Hematopoietic multipotent progenitor cell treated with erythropoietin and hydrocortisone succinate and interleukin-3 and kit ligand, for 6 days (in vitro differentiated cells): ENCODE measurements at places on chromosomes 11 and 22.

DNA sequence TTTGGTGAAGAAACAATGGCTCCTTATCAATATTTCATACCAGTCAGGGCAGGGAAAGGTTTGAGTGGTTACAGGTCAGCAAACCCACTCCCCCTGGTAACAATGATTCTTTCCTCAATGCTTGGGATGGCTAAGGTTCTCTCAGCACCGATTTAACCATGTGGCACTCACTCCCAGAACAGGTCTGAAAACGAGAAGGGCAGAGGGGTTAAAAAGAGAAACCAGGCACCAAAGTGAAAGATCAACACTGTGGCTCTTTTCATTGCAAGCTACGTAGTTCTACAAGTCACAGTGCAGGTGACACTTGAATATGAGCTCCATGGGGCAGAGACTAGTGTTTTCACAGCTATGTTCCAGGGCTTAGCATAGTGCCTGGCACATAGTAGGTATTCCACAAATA is 132.4 kb downstream of the PLEKHA7 start:
- no peak for DNase-seq

DNA sequence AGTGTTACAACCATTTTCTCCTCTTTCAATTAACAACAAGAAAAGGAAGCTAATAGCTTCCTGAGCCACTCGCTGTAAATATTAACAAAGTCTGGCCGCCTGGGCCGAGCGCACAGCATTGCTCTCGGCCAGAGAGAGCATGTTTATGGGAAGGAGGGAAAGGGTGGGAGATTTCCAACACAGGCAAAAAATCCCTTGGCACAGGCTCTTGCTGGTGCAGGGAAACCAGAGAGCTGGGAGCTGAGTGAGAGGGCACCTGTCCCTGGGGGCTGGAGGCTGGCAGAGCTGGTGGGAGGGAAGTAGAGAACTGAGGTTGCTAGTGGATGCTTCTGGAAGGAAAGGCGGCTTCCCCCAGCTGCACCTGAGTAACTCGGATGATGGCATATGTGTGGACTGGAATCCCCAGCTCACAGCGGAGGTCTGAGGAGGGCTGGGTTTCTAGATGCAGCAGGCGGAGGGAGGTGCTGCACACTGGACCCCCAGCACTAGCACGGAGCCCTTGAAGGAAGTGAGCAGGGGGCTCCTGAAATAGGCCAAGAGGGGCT is 59.6 kb downstream of the FLRT1 start:
- DNase-seq: no peak

DNA sequence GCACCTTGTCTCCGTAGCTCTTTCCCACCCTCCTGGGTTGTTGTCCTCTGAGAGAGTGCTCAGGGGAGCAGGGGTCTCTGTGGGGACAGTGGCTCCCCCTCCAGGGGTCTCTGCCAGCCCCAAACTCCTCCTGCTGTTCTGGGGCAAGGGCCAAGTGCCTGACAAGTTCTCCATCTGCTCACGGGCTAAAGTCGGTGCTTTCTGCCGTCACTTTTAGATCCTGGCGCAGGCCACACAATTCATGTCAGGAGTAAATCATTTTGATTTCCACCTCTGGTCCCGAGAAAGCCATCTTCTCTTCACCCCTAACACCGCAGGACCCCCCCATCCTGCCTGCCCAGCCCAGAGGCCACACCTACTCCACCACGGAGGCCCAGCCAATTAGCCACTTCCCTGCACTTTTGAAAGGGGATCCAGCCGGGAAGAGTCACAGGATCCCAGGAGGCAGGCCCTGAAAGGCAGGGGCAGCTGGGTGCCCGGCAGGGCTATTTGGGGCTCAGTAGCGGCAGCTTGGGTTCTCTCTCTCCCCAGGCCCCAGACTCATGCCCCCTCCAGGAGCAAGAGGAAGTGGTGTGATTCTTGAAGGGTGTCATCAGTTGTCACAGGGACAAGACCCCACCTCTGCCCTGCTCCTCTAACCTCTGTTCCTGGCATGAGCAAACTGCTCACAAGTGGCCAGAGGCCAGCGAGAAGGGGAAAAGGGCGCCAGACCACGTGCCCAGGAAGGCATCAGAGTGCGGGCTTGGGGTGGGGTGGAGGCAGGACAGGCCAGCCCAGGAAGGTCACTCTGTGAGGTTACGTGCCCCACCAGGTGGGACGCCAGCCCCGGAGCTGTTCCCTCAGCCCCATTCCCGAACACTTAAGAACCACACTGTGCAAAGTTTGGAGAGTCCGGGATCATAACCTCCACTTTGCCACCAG is 1.3 kb downstream of the MACROD1 start:
- peak; percentile 30 for DNase-seq

DNA sequence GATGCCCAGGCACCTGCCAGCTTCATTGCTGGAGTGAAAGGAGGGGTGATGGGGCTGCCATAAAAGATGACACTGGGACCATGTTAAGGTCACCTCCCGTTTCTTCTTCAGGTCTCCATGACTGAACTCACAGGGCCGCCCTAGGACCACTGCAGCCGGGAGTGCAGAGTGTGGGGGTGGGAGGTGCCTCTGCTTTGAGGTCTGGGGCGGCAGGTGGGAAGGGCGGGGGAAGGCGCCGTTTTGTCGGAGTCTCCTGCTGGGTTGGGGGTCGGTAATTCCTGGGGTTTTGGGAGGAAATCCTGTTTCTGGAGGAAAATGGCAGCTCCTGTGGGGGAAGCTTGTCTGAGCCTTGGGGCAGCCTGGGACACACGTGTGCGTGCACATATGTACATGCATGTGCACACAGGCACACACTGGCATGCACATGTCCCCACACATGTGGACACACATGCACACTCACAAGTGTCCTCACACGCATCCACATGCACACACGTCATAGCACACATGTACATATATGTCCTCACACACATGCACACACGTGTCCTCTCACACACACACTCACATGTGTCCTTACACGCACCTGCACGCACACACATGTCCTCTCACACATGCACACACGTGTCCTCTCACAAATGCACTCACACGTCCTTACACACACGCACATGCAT is 990.9 kb downstream of the BRD1 start:
- no peak for DNase-seq

DNA sequence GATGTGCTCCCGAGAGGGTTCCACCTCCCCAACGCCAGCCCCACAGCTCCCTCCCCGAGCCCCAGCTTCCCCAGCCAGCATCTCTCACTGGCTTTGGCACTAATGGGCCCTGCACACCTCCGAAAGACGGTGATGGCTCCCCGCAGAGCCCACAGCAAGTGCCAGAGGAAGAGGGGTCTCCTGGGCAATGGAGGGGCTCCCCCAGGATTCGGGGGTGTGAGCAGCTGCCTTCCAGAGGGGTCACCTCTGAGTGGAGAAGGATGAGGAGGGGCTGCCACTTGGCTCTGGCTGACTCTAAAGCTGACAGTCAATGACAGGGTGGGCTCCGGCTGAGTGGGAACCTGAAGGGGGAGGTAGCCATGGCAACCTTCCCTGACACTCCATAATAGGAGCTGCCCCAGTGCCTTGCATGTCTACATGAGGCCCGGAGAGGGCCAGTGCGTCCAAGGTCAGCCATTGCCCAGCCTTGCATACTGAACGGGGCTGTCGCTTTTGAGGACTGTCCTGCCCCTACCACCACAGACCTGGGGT is 98.6 kb upstream of the SYT13 start:
- no peak for DNase-seq

DNA sequence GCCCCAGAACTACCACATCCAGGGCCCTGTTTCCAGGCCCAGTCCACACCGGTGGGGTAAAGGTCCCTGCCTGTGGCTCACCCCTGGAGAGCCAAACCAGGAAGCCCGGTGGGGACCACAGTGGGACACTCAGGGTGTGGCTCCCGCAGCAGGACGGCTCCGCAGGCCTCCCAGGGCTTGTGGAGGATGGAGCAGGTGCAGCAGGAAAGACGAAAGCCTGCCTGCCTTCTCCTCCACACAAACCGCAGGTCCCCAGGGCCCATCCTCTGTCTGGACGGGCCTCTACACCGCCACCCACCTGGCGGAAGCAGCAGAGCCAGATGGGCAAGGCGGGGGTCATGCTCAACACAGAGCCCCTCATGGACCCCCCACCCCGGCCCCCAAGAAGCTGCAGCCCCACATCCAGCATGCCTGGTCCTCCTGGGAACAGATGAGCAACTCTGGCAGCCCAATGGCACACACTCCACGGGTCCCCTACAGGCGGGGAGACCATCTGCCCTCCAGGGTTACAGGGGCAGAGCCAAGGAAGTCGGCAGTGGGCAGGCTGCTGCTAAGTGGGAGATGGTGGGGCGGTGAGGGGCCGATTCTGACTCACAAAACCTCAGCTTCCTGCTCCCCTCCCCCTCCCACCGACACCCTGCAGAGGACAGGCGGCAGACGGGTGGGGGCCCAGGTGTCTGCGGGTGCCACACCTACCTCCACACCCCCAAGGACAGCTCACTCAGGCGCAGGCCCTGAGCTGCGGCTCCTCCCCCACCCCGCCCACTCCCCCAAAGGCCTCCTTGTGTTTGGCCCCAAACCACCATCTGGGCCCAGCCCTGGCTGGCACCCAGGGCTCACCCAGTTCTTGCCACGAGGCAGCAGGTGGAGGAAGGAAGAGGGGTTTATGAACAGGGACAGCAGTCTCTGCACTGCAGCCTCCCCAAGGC is 5.2 kb downstream of the SBF1 start:
- DNase-seq: peak; percentile 90

DNA sequence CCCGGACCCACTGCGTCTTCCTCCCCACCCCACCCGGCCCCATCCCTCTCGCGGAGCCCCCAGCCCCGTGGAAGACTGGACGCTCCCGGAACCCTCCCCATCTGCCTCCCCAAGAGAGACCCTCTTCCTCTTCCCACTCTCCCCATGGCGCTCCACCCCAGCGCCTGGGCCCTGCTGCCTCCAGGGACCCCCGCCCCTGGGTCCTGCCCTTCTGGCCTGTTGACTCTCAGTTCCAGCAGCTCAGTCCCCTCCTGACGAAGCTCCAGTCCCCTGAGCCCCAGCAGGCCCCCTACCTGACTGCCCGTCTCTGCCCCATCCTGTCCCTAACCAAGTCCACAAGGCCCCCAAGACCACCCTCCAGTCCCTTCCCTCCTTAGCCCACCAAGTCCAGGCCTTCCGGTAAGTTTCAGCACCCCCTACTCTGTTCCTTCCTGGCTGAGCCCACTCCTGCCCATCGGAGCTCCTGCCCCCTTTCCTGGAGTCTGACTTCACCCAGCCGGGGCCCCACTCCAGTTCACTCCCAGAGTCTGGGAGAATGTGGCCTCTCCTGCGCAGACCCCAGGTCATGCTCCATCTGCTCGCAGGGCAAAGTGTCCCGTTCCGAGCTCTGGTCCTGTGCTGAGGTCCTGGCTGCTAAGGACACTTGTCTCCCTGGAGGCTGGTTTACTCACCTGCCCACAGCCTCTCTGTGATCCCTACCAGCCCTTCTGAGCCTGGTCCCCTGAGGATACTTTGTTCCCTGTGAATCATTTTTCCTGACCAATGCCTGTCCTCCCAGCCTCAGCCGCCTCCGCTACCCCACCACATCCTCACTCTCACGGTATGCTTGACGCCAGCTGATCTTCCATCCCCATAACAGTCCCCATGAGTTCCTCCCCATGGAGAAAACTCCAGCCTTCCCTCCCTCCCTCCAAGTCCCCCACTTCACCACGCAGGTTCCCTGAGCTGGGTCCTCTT is 722 bp downstream of the IFITM10 start:
- DNase-seq: no peak

GRCh38 chr11:2194877-2195755 is 23.5 kb upstream of the TH start:
- peak; percentile 68 for DNase-seq

- DNase-seq: no peak
Observed at GRCh38 chr11:97336064-97336463, 946.3 kb downstream of the JRKL start.

DNA sequence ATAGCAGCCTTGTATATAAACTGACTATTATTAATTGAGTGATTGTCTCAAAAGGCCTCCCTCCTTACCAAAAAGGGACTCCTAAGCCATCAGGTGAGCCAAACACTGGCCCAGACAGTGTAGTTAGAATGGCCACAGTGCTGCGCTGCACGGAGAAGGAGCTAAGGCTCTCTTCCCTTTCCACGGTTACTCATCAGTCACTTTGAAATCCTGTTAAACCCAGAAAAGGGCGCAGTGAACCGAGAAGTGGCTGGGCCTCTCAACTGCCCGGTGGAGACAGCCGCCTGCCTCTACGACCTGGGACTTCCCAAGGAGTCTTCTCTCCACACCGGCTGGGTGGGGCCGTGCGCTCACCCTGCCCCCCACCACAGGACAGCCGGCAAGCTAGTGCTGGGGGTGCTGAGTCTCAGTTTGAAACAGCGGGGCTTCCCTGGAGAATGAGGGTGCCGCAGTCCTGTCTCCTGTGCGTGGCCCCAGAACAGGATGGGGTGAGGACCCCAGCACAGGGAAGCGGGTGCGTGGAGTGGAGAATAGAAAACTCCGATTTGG is 1.3 kb downstream of the MYH9 start:
- DNase-seq: peak; percentile 55

DNA sequence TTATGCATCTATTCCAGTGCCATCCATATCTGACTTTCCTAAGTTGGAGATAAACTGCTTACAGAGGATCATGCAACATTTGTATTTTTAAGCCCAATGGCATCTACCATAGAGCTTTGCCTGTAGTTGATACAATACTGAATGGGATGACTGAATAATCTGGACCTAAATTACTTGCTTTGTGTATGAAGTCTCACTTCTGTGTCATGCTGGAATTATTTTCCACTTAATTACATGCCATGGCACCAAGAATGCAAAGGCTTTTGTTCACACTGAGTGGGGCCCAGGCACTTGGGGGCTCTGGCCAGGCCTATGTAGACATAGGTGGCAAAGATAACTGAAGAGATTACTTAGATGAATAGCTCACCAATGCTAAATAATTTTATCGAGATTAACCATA is 51.6 kb downstream of the OPCML start:
- DNase-seq: no peak

GRCh38 chr22:45314786-45315185 is 5.1 kb downstream of the FAM118A start:
- peak; percentile 81 for DNase-seq

DNA sequence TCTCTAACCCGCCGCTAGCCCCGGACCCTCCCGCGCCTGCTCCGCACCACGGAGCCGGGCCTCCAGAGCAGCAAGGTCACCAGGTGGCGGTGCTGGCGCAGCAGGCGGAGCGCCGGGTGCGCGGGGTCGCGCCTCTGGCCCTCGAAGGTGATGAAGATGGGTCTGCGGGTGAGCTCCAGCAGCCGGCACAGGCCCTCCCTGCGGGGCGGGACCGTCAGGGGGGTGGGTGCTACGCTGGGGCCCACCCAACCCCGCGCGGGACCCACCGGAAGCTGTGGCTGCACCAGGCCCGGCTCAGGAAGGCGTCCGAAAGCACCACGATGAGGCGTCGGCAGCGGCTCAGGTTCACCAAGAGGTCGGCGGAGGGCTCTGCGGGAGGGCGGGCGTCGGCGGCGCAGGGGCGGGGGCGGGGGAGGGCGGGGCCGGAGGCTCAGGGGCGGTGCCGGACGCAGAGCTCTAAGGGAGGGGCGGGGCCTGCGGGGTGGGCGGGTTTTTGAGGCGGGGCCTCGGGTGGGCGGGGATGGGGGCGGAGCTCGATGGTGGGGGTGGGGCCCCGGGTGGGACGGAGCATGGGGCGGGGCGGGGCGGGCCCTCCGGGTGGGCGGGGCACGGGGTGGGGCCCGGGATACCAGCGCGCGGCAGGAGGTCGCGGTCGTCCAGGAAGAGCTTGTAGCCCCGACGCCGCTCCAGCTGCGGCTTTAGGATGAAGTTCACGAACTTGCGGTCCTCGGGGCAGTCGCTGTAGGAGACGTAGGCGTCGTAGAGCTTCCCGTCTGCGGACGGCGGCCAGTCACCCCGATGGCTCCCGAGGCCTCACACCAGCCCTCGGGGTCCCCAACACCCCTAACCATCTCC is 7.8 kb downstream of the SIGIRR start:
- peak; percentile 92 for DNase-seq
